ENCODE measurements at places on chromosomes 5 and 9.

- no peak for DNase-seq
These were observed 1.2 kb upstream of the NSD1 start for GRCh38 chr5:177132136-177133095.

DNA sequence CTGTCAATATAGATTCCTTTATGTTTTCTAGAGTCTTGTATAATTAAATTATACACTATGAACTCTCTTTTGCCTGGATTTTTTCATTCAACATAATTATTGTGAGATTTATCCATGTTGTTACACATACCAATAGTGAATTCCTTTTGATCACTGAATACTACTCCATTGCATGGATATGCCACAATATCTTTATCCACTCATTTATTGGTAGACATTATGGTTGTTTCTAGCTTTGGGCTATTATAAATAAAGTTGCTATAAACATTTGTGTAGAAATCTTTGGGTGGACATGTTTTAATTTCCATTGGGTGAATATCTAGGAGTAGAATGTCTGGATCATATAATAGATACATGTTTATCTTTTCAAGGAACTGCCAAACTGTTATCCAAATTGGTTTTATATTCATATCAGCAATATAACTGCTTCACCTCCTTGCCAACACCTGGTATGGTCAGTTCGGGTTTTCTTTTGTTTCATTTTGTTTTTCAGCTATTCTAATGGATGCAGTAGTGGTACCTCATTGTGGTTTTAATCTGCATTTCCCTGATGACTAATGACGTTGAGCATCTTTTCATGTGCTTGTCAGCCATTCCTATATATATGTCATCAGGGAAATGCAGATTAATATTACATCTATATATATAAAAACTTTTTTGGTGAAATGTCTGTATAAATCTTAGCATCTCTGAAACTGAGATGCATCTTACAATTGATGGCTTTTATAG lies 32.1 kb upstream of the TCF7 start:
- no peak for DNase-seq

DNA sequence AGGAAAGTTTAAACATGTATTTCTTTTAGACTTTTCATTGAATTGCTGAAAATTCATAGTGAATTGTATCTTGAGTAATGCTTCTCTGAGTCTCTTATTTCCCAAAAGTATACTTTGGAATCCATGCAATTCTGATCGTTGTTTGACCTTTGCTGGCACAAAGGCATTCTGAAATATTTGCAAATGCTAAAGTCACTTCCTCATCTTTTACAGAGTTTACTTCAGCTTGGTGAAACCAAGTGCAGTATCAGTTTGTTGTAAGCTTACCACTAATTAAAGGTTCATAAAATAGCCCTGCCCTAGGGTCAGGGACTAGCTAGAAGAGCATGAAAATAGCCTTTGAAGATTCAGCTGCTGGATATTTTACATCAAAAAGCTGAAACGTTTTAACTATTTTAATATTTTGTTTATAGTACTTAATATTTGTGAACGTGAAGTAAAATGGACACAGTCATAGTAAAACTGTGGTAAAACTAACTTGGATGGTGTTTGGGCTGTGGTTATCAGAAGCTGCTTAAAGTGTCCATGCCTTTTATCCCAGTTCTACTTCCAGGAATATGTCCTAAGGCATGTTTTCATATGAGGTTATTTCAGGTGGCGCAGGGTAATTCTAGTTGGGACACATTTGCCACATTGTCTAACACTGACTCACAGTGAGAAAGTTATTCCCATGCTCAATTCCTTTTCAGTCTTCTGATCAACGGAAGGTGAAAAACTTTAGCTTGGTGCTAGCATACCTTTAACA lies 45.3 kb downstream of the SLC22A5 start:
- peak; percentile 77 for DNase-seq

- no peak for DNase-seq
These were observed 262.5 kb downstream of the ELAVL2 start for GRCh38 chr9:23563517-23563916.

GRCh38 chr9:120411862-120412424 lies 168.0 kb downstream of the CDK5RAP2 start:
- DNase-seq, result no peak

DNA sequence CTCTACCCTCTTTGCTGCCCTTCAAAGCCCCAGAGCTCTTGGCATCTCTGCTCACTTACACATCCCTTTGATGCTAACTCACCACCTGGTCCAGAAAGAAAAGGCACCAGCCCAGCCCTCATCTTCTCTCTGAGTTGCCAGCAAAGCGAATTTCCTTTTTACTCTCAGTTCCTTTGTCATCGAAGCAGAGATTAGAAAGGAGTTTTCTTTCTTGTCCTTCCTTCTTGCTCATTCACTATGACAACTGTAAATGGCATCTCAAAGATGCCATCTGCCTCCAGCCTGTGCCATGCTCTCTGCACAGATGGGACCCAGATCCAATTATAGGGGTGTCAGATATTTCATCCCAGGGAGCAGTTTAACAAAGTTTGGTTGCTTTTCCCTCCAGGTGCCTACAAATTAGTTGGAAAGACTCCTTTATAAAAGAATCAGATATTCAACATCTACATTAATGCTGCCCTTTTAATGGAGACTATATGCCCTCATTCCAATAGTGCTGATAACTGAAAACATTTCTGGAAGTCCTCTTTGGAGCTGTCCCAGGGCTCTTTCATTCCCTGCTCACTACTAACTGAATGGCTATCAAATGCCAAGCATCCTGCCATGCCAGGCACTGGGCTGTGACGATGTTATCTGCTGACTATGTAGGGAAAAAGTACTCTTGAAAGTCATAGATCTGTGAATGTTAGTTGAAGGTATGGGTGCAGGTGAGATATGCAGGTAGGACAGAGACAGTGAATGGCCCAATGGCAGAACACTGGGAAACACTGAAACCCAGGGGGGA lies 58.9 kb downstream of the SUSD1 start:
- peak; percentile 13 for DNase-seq

DNA sequence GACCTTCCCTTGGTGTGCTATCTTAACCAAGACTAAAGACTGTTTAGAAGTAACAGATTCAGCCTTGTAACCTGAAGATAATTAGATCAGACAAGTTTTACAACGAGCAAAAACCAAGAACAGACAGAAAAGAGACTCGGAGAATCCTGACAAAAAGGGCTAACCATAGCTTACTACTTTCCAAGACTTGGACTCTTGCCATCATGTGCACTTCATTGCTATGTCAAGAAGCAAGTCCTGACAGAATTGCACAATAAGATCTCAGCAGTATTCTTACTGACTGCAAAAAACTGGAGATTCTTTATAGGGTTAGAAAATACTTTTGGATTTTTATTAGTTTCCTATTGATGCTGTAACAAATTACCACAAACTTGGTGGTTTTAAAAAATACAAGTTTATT lies 1539.0 kb upstream of the NUDT12 start:
- no peak for DNase-seq
